Thoracic aorta (tissue), 2 donors: ENCODE measurements at places on chromosomes 2 and 18. TPM values are rescaled to one million over a fixed set of nuclear protein-coding genes. Genes with fewer than 3 reads are reported as not detected.

CRACDL gene
- 5.9 TPM for total RNA-seq

VWA3B gene
- not detected for total RNA-seq

UGT1A3 gene
- not detected for total RNA-seq

- no peak overlapping the region for H3K4me3 ChIP-seq
- no peak for DNase-seq
- no peaks in the 10 kb centered on the region for H3K27me3 ChIP-seq
- peaks cover 5% of the 10 kb centered on the region for H3K36me3 ChIP-seq
- H3K4me1 ChIP-seq, result peaks cover 8% of the 10 kb centered on the region
Observed at GRCh38 chr2:152623775-152624174, 93.5 kb downstream of the PRPF40A start.

GRCh38 chr2:233141901-233142300 is 81.8 kb downstream of the INPP5D start:
- H3K4me3 ChIP-seq, result no peak overlapping the region
- no peaks in the 10 kb centered on the region for H3K27me3 ChIP-seq
- H3K36me3 ChIP-seq, result no peaks in the 10 kb centered on the region
- no peaks in the 10 kb centered on the region for H3K4me1 ChIP-seq
- no peak overlapping the region for H3K27ac ChIP-seq

DNA sequence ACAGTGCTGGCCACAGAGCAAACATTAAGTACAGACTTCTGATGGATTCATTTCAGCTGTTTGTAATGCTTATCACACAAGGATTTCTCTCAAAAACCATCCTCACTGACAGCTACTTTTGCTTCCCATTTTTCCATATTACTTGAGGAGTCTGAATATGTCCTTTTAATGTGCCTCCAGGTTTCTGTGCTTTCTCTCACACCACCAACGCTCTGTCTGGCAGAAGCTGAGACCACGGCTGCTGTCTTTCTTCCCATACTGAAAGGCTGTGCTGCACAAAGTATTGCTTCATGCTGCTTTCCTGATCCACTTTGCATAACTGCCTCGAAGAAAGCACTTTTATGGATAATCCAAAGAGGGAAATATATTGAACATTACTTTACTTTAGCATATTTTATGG is 312.1 kb upstream of the ZEB2 start:
- H3K4me3 ChIP-seq, result no peak overlapping the region
- H3K4me1 ChIP-seq, result peaks cover 10% of the 10 kb centered on the region
- no peak for DNase-seq
- H3K36me3 ChIP-seq, result no peaks in the 10 kb centered on the region

DNA sequence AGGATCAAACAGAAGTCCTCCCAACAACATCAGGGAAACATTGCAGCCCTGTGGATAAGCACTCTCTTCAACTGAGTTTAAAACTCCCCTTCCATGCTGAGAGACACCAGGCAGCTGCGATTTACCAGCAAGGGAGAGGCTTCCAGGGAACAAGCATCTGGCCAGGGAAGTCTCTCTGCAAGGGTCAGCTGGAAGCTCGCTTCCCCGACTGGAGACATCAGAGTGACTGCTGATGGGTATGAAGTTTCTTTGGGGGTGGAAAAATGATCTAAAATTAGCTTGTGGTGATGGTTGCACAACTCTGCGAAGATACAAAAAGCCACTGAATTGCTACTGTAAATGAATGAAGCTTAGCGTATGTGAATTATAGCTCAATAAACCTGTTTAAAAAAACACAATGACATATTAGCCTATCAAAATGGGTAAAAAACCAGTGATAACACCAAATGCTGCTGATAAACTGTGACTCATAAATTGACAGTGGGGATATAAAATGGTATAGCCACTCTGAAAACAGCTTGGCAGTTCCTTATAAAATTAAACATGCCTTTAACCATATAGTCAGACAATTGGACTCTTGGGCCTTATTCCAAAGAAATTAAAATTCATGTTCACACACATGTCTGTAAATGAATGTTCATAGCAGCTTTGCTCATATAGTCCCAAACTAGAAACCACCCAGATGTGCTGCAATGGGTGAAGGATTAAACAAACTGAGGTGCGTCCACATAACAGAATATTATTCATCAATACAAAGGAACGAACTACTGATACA is 1082.0 kb downstream of the SOCS6 start:
- no peaks in the 10 kb centered on the region for H3K4me1 ChIP-seq
- no peaks in the 10 kb centered on the region for H3K36me3 ChIP-seq
- H3K4me3 ChIP-seq, result no peak overlapping the region

GRCh38 chr18:382423-382984 is 114.7 kb upstream of the THOC1 start:
- peaks cover 11% of the 10 kb centered on the region for H3K4me1 ChIP-seq
- no peak overlapping the region for H3K27ac ChIP-seq
- no peak for DNase-seq

- H3K36me3 ChIP-seq, result no peaks in the 10 kb centered on the region
- H3K4me3 ChIP-seq, result no peak overlapping the region
- H3K27me3 ChIP-seq, result no peaks in the 10 kb centered on the region
- no peak for DNase-seq
Observed at GRCh38 chr2:40384714-40385113, 67.2 kb downstream of the SLC8A1 start.

DNA sequence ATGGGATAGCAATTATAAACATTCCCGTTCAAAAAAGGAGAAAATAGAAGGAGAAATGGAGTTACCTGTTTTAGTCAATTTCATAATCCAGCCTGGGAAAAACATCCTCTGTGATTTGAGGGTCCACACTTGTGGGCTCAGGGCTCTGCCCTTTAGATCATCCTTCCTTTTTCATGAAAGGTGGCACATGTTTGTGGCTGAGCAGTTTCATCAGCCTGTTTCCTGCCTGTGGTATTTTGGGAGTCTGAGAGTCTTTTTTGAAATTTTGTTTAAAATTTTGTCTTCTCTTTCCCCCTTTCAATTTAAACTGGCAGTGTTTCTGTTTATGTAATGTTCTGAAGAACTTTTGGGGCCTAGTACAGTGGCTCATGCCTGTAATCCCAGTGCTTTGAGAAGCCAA is 84.0 kb downstream of the KIAA1328 start:
- H3K27ac ChIP-seq, result no peak overlapping the region
- no peaks in the 10 kb centered on the region for H3K27me3 ChIP-seq
- DNase-seq, result no peak
- H3K4me1 ChIP-seq, result no peaks in the 10 kb centered on the region

DNA sequence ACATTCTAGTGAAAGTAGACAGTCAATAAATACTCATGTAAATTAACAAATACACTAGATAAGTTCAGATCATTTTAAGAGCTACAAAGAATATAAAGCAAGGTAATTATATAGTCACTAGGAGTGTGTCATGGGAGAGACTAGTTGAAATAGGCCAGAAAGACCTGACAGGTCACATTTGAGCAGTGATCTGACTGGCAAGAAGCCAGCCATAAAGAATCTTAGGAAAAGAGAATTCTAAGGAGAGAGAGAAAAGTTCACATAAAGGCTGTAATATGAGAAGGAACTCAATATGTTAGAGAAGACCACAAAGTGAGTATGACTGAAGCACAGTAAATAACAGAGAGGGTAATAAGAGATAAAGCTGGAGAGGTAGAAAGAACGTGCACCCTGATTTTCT is 31.2 kb downstream of the VSNL1 start:
- H3K27me3 ChIP-seq, result no peaks in the 10 kb centered on the region
- no peaks in the 10 kb centered on the region for H3K36me3 ChIP-seq
- H3K27ac ChIP-seq, result no peak overlapping the region
- no peaks in the 10 kb centered on the region for H3K4me1 ChIP-seq
- H3K4me3 ChIP-seq, result no peak overlapping the region
